IMR-90 (cell line): ENCODE measurements at places on chromosomes 2 and 18. TPM values are rescaled to one million over a fixed set of nuclear protein-coding genes. Genes with fewer than 3 reads are reported as not detected.

- H3K4me3 ChIP-seq = peak overlapping the region; percentile 33; the same call in 1 of the 2 replicates
- peak overlapping the region; percentile 86 for H3K27ac ChIP-seq
- peaks cover 29% of the 10 kb centered on the region for H3K4me1 ChIP-seq
Observed at GRCh38 chr2:46073540-46074046, 223.6 kb upstream of the EPAS1 start.

- H3K27ac ChIP-seq = no peak overlapping the region
- no peaks in the 10 kb centered on the region; the same call in 1 of the 2 replicates for H3K4me1 ChIP-seq
- H3K4me3 ChIP-seq = no peak overlapping the region
- no peaks in the 10 kb centered on the region for H3K36me3 ChIP-seq
Observed at GRCh38 chr2:146621656-146622055, 1223.2 kb upstream of the ACVR2A start.

DNA sequence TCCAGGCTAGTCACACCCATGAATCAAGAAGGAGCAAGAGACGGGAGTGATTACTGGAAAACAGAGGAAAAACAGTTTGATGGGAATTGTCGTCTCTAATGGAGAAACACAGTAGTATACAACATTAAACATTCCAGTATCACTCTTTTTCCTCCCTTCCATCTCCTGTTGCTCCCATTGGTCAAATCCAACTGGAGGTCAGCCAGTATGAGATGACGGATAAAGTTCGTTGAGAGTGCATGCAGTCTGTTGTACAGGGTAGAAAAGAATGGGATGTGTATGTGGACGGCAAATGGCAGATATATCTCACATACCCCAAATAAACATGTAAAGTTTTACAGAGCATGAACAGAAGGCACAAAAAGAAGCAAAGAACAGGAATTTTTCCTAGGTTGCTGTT is 221.9 kb upstream of the TNP1 start:
- DNase-seq = no peak
- no peak overlapping the region for H3K4me3 ChIP-seq
- no peaks in the 10 kb centered on the region for H3K27me3 ChIP-seq
- peaks cover 4% of the 10 kb centered on the region; the same call in 1 of the 2 replicates for H3K4me1 ChIP-seq

GRCh38 chr2:227295806-227296205 is 29.2 kb upstream of the MFF start:
- no peak overlapping the region for H3K27ac ChIP-seq
- H3K4me3 ChIP-seq = no peak overlapping the region
- no peak for DNase-seq
- H3K36me3 ChIP-seq = no peaks in the 10 kb centered on the region
- H3K27me3 ChIP-seq = no peaks in the 10 kb centered on the region

DNA sequence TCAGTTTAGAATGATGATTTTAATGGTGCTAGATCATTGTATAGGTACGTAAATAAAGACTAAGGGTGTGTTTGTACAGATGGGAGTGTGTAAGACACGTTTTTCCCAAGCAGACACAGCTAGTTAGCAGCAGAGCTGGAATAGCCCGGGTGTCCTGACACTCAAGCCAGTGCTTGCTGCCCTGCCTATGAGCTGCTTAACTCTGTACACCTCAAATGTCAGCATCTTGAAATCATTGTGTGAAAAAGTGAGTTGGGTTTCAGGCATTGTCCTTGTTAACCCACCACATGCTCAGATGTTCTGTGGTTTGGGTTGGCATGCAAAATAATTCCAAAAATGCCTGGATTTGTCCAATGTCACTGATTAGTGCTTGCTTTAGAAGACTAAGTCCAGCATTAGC is 13.0 kb upstream of the TET3 start:
- no peaks in the 10 kb centered on the region for H3K36me3 ChIP-seq
- no peak overlapping the region for H3K4me3 ChIP-seq
- DNase-seq = no peak
- peaks cover 2% of the 10 kb centered on the region; the same call in 1 of the 2 replicates for H3K27me3 ChIP-seq
- no peak overlapping the region for H3K27ac ChIP-seq
- H3K4me1 ChIP-seq = peaks cover 4% of the 10 kb centered on the region; the same call in 1 of the 2 replicates

GRCh38 chr2:3602553-3603339 is 7.8 kb downstream of the COLEC11 start:
- peaks cover 2% of the 10 kb centered on the region; the same call in 1 of the 2 replicates for H3K27me3 ChIP-seq
- H3K36me3 ChIP-seq = no peaks in the 10 kb centered on the region
- no peak for DNase-seq

- DNase-seq = peak; percentile 72
- H3K4me3 ChIP-seq = no peak overlapping the region
- H3K4me1 ChIP-seq = no peaks in the 10 kb centered on the region
Observed at GRCh38 chr2:176997074-176997791, 215.4 kb upstream of the HNRNPA3 start.

GRCh38 chr2:24471662-24472061 is 19.4 kb upstream of the NCOA1 start:
- DNase-seq = no peak
- H3K27me3 ChIP-seq = peaks cover 4% of the 10 kb centered on the region
- no peaks in the 10 kb centered on the region for H3K4me1 ChIP-seq
- no peak overlapping the region for H3K4me3 ChIP-seq
- no peak overlapping the region for H3K27ac ChIP-seq

- no peaks in the 10 kb centered on the region for H3K27me3 ChIP-seq
- DNase-seq = peak; percentile 68
- no peak overlapping the region for H3K27ac ChIP-seq
Observed at GRCh38 chr2:228731517-228731916, 539.6 kb downstream of the PID1 start.

GRCh38 chr2:144514616-144515091 is 5.3 kb downstream of the ZEB2 start:
- DNase-seq = no peak
- peaks cover 14% of the 10 kb centered on the region for H3K4me1 ChIP-seq
- no peaks in the 10 kb centered on the region for H3K27me3 ChIP-seq
- no peaks in the 10 kb centered on the region; the same call in 1 of the 2 replicates for H3K36me3 ChIP-seq
- H3K4me3 ChIP-seq = peak overlapping the region; percentile 99

DNA sequence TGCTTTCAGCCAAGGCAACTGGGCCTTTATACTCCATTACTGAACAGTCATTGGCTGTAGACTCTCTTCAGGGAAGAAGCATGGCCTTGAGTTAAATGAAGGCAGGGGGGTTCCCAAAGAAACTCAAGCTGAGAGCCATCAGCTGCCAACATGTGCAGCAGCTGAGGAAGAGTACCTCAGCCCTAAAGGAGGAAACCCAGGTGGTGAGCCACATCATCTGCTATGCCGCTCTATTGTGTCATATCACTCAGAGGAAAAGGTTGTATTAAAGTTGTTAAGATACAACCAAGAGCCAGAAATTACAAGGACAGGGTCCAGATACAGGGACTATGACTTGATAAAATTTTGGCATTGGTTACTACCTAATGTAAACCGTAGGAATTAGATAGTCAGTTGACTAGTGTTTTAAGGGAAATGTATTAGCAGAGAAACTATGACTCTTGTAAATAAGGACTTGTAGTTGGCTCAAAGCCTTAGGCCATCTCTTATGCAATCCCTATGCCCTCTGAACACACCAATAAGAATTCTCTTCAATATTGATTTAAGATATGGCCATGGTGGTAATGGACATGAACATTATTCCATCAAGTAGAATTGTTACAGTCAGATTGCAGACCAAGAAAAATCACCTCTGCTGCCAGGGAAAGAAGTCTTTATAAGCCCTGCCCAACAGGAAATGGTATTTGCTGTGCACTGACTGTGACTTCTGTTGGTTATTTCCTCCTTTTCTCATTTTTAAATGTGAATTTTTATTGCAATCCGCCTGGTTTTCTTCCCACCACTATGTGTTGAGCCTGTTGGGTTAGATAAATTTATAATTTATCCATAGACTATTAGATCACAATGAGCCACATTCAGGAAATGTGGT is 9.2 kb upstream of the LRPPRC start:
- no peaks in the 10 kb centered on the region for H3K4me1 ChIP-seq
- H3K27ac ChIP-seq = no peak overlapping the region
- peaks cover 5% of the 10 kb centered on the region for H3K27me3 ChIP-seq

GRCh38 chr2:3132966-3133365 is 244.7 kb downstream of the EIPR1 start:
- no peaks in the 10 kb centered on the region; the same call in 1 of the 2 replicates for H3K27me3 ChIP-seq
- H3K27ac ChIP-seq = no peak overlapping the region
- no peak for DNase-seq
- H3K4me3 ChIP-seq = no peak overlapping the region
- H3K4me1 ChIP-seq = no peaks in the 10 kb centered on the region
- no peaks in the 10 kb centered on the region for H3K36me3 ChIP-seq

DNA sequence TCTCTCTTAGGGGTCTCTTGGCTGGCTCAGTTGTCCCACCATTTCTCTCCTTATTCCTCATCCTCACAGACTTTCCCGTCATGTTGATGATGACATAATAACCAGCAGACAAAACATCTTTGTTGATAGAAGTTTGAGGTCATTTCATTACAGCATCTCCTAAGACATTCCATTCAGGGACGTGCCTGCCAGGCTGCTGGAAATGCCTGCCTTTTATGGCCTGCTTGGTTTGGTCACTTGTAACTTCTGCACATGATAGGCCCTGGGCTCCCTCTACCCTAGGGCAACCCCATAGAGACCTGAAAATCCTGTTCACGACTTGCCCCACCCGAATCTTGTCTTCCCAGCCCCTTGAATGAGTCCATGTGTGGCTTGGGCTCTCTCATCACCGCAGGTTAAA is 81.7 kb downstream of the SDC1 start:
- H3K27ac ChIP-seq = no peak overlapping the region
- DNase-seq = peak; percentile 81
- H3K4me3 ChIP-seq = no peak overlapping the region
- no peaks in the 10 kb centered on the region for H3K36me3 ChIP-seq
- H3K27me3 ChIP-seq = no peaks in the 10 kb centered on the region

- peak overlapping the region; percentile 49; the same call in 1 of the 2 replicates for H3K27ac ChIP-seq
- no peaks in the 10 kb centered on the region for H3K36me3 ChIP-seq
- peak; percentile 27 for DNase-seq
- no peak overlapping the region for H3K4me3 ChIP-seq
Observed at GRCh38 chr2:187576906-187577305, 22.7 kb upstream of the TFPI start.

GRCh38 chr18:79590191-79591031 is 89.2 kb upstream of the CTDP1 start:
- H3K36me3 ChIP-seq = no peaks in the 10 kb centered on the region
- no peak overlapping the region for H3K27ac ChIP-seq
- no peak overlapping the region for H3K4me3 ChIP-seq
- peaks cover 4% of the 10 kb centered on the region; the same call in 1 of the 2 replicates for H3K4me1 ChIP-seq
- no peak for DNase-seq
- H3K27me3 ChIP-seq = peaks cover 14% of the 10 kb centered on the region

DNA sequence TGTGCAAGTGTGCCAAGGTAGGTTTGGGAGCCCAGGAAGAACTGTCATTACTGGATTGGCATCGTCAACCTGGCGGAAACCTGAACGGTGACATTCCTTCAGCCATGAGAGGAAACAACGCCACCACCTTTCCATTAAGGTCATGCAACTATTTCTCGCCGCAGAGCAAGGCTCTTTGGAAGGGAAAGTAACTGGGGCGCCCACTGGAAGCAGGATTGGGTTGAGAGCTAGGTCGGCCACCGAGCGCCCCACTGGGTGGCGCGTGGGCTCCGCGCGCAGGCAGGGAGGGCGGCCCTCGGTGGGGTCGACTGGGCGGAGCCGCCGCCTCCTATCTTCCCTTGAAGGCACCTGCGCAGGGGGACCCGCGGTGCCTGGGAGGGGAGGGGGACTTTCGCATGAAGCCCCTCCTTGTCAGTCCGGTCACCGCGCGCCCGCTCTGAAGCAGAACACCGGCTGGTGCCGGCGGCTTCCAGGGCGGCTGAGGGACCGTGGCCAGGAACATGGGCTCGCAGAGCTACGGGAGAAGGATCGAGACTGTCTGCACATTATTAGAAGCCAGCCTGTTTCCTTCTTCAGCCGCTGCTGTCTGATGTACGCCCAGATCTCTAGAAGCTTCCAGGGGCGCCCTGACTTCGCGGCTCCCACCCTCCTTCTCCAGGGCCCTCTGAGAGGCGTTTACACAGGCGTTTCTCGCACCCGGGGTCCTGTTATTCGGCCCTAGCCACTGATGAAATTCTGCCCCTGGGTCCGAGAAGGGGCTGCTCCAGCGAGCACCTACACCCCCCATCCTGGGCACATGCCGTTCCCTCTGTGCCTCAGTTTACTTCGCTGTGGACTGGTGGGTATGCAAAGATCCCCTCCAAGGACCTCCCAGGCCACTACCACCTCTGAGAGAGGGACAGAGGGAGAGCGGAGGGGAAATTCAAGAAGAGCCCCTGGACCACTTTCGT is 27.3 kb upstream of the MAL start:
- no peaks in the 10 kb centered on the region for H3K4me1 ChIP-seq
- no peak for DNase-seq
- peaks cover 21% of the 10 kb centered on the region; the same call in 1 of the 2 replicates for H3K27me3 ChIP-seq
- no peak overlapping the region for H3K27ac ChIP-seq
- no peaks in the 10 kb centered on the region for H3K36me3 ChIP-seq
- H3K4me3 ChIP-seq = no peak overlapping the region

GRCh38 chr18:49304751-49305150 is 155.7 kb downstream of the DYM start:
- H3K36me3 ChIP-seq = no peaks in the 10 kb centered on the region
- DNase-seq = peak; percentile 6
- H3K4me1 ChIP-seq = no peaks in the 10 kb centered on the region
- no peak overlapping the region for H3K27ac ChIP-seq
- no peak overlapping the region for H3K4me3 ChIP-seq

Gene ATRAID
- 138 and 144 TPM in 2 replicates for total RNA-seq

Gene MROH2A
- total RNA-seq = not detected in 2 replicates

Gene REG3A
- total RNA-seq = not detected in 2 replicates

Gene GALNT13
- not detected in 2 replicates for total RNA-seq

Gene TRIM43
- total RNA-seq = not detected in 2 replicates

Gene GCG
- not detected in 2 replicates for total RNA-seq
